ENCODE measurements at places on chromosomes 2 and 18.

DNA sequence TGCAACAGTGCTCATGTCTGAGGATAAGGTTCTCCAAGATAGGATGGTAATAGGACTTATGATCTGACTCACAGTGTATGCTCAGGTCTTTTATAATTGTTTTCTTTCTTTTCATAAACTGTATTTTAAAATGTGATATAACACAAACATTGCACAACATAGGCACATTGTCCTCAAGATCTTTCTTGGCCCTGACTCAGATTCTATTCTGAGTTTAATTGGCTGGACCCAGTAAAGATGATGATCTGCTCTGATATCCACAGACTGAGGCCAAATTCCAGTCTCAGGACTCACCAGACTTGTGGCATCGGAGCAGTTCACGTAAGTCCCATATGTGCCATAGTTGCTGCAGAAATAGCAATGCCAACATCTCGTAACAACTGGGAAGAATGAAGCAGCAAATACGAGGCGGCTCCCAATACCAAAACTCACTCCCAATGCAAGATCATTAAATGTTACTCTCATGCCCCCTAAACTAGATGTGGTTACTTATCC, 448.9 kb upstream of the SLC14A2 start:
- DNase-seq = no peak

DNA sequence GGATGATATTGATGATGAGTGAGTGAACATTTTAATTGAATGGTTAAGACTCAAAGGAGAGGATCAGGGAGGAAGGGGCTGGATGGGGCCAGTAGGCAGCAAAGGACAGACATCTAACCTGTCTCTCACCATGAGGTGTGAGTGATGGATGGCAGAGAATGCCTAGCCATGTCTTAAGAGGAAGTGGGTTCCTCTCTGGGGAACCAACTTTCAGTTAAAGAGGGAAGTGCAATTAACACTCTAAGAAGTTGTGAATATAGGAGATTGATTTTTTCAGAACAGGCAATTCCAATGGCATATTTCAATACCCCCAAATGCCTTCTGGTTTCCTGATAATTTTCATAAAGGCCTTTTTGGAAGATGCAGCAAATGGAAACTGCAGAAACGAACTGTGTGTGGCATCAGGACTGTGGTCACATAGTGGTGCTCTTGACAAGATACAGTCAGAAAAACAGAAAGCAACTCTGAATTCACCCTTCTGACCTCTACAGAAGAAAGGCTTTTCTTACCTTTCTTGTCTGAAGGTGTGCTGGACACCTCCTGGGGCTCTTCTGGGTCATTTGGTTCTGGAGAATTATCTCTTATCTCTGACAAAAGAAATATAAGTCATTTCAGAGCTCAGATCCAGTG, 10.2 kb downstream of the SP110 start:
- no peak for DNase-seq

GRCh38 chr2:235598532-235599531, 105.0 kb downstream of the AGAP1 start:
- DNase-seq = no peak

- DNase-seq = no peak
Observed at GRCh38 chr2:15678346-15678745, 86.7 kb downstream of the DDX1 start.

DNA sequence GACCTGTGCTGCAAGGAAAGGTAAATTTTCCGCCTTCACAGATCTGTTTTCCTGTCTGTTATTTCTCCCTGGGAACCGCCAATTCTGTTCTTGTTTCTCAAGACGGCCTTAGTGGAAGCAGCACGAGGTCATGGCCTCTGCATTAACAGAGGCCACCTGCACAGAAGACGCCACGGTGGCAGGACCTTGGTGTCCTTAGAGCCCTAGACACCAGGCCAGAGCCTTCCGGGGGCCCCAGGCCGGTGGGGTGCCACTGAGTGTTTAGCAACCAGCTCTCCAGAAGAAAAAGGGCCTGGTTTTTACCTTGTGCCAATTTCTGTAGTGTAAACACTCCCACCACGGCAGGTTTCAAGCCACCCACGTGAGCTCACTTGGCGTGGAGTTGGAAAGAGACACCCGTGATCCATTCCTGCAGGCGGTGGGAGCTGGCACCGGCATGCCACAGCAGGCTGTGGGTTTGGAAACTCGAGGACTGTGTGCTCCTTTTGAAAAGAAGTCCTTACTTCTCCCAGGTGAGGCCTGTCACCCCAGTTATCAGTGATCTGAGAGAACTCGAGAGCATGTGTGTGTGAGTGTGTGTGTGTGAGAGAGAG, 103.9 kb upstream of the HDAC4 start:
- DNase-seq = no peak

GRCh38 chr2:98253461-98254070, 92.7 kb upstream of the CNGA3 start:
- no peak for DNase-seq

DNA sequence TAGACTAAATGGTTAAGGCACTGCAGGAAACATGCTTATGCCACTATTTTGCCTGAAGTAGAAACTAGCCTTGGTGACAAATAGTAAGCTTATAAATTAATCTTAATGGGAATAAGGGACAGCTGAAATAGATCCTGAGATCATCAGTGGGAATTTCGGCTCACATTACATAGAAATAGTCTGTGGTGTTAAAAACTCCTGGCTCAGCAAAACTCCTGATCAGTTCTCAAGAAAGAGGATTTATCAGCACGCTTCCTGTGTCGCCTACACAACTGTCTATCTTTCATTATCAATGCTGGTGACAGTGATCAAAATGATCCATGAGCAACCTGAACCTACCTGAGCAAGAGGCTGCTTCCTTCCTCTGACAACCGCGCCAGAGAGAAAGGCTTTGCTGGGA, 17.0 kb upstream of the DNER start:
- DNase-seq = no peak

GRCh38 chr18:36334798-36335197, 37.3 kb downstream of the FHOD3 start:
- DNase-seq = no peak

DNA sequence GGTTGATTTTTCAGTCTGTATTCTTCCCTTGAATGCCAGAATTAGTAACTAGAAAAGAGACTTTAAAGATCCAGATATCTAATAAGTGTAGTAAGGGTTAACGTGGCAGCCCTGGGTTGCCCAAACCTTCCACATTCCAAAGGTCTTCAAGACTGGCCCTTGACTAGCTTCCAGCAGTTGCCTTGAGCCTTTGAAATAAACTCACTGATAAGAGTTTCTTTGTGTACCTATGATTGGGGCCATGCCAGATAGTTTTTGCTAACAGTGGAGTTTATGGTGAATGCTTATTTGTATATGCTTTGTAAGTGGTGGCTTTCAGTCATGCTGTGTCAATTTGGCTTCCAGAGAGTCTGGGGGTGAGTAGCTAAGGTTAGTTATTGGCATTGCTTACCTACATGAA, 722.3 kb downstream of the RNF144A start:
- DNase-seq = no peak

GRCh38 chr2:235463893-235464292, 29.9 kb upstream of the AGAP1 start:
- no peak for DNase-seq

DNA sequence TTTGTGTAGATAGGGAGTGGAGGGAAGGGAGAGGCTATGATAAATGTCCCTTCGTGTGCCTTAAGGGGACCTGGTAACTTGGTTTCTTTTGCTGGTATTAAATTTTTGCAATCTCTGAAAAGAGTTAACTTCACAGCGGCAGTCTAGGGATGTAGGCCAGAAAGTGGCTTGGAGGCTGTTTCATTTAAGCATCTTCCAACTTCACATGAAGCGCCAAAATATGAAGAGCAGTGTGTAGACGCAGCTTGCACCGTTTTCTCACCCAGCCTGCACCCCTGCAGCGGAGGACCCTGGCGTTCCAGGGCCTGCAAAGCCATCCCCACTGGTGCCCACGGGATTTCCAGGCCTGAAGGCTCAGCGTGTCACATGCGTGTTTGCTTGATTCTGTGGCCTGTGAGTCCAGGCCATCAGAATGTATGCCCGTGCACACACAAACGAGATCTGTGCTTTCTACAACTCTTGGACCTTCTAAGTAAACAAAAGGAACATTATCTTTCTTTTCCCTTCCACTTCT, 87.2 kb upstream of the EPB41L3 start:
- DNase-seq = no peak

DNA sequence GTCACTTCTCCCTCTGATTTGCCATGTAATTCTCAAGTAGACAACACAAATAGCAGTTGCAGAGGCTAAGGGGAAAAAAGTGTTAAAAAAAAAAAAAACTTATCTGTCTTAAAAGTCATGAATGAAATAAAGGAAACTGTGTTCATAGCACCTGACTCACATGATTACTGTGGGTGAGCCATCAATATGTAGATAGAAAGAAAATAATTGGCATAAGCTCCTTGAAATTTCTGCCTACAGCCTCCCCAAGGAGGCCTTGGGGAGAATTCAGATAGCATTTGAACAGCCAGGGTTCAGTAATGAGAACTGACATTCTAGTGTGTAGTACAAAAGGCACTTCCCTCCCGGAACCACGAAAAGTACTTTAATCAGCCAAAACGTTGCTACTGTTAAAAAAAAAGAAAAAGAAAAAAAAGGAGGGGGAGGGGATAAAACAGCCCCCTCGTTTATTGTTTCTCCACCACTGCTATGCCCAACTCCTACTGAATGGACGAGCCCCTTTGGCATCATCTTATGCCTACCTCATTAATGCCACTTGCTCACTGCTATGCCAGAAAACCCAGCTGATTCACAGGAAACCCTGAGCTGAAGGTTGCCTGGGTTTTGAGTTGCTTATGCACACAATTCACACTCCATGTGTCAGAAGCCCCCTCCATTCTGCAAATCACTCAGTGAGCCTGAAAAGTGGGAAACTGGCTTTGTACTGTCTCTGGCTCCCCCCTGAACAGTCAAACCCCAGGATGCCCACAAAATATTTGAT, 65.5 kb upstream of the KLF7 start:
- no peak for DNase-seq

DNA sequence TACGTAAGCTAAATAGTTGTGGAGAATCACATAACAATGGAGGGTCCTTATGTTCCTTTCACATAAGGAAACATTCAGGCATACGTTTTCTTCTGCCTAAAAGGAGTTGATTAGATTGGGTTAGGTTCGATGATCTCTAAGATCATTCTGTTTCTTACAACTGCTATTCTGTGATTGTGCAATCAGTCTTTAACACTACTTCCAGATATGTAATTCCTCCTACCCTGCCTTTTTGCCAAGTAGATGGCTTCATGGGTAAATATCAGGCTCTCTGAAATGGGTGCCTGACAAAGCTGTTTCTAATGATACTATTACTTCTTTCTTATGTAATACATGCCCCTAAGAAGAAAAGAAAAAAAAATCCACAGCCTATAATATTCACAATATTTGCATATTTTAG, 321.5 kb downstream of the XIRP2 start:
- DNase-seq = no peak

GRCh38 chr2:179297927-179298326, 33.3 kb upstream of the SESTD1 start:
- DNase-seq = no peak

- no peak for DNase-seq
Observed at GRCh38 chr2:62489162-62489561, 16.8 kb downstream of the TMEM17 start.

GRCh38 chr2:688504-689076, 11.4 kb upstream of the TMEM18 start:
- no peak for DNase-seq

GRCh38 chr2:54387059-54387991, 68.8 kb upstream of the SPTBN1 start:
- no peak for DNase-seq

- DNase-seq = no peak
Observed at GRCh38 chr2:196702641-196703040, 63.1 kb downstream of the CCDC150 start.

GRCh38 chr2:10009811-10010781, 33.3 kb upstream of the KLF11 start:
- no peak for DNase-seq
